ENCODE measurements at places on chromosomes 1 and 21.

DNA sequence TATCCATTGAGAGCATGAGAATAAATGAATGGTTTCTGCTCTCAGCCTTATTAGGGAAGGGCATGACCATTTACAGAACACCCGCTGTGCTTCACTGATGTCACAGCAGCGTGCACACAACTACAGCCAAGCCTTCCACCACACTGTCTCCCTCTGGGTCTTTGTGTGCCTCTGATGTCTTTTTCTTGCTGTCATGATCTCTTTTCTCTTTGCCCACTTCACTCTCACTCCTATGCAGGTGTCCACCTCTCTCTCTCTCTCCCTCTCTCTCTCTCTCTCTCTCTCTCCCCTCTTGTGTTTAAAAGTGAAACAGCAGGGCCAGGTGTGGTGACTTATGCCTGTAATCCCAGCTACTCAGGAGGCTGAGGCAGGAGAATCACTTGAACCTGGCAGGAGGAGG is 232.5 kb upstream of the JUN start:
- DNase-seq = no peak

DNA sequence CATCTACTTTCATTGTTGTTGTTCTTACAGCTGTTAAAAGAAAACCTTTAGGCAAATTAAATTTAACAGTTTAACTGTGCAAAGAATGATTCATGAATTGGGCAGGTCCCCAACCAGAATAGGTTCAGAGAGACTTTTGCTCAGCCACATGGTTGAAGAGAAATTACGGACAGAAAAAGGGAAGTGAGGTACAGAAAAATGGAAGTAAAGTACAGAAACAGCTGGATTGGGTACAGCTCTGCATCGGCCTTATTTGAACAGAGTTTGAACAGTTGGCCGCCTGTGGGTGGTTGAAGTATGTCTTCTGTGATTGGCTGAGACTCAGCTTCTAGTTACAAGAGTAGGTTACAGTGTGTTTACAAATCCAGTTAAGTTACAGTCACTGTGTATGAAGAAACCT is 210.1 kb downstream of the FGGY start:
- peak; percentile 34 for DNase-seq

DNA sequence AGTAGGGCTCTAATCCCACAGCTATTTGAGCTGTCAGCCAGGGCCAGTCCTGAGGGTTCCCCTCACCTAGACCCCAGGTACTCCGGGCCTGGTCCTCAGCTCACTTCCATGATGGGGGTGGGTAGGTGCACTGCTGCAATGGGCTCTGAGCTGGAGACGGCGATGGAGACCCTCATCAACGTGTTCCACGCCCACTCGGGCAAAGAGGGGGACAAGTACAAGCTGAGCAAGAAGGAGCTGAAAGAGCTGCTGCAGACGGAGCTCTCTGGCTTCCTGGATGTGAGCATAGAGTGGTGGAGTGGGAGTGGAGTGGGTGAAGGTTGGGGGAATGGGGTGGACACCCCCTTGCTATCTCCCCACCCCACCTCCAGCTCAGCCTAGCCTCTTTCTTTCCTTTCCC is 2.1 kb downstream of the S100A1 start:
- DNase-seq = no peak

- DNase-seq = no peak
These were observed 19.1 kb downstream of the UCHL5 start for GRCh38 chr1:193040011-193040410.

DNA sequence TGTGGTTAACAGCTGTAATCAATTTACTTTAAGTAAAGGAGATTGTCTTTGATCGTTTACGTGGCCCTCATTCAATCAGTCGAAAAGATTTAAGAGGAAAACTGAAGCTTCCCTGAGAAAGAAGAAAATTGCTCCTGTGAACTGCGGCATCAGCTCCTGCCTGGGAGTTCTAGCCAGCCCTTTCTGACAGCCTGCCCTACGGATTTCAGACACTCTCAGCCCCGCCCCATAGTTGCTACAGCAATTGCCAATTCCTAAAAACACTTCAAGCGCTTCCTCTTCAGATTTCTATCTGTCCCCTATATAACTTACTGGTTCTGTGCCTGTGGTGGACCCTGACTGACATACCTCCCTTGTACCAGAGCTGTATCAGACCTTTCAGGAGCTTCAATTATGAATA is 277.6 kb downstream of the DSCAM start:
- no peak for DNase-seq

- no peak for DNase-seq
These were observed 3.7 kb upstream of the ID3 start for GRCh38 chr1:23563003-23563402.

GRCh38 chr1:112638110-112638428 is 18.4 kb downstream of the CAPZA1 start:
- no peak for DNase-seq
